Immature natural killer cell (primary cell): ENCODE measurements at places on chromosomes 1 and 21. TPM values are rescaled to one million over a fixed set of nuclear protein-coding genes. Genes with fewer than 3 reads are reported as not detected.

FCRL1 gene
- polyA plus RNA-seq, result 0.39 TPM

CYP4A11 gene
- not detected for polyA plus RNA-seq

ALX3 gene
- polyA plus RNA-seq, result not detected

AADACL4 gene
- polyA plus RNA-seq, result not detected

IGSF21 gene
- not detected for polyA plus RNA-seq

ITLN2 gene
- not detected for polyA plus RNA-seq

MR1 gene
- 45.0 TPM for polyA plus RNA-seq

SYCP1 gene
- not detected for polyA plus RNA-seq

ASPM gene
- not detected for polyA plus RNA-seq

RNU1-2 gene
- not detected for polyA plus RNA-seq

CELA3A gene
- not detected for polyA plus RNA-seq

OLFM3 gene
- not detected for polyA plus RNA-seq

PDZK1 gene
- 1.5 TPM for polyA plus RNA-seq

OLIG2 gene
- polyA plus RNA-seq, result not detected

RAP1GAP gene
- not detected for polyA plus RNA-seq

ELAPOR1 gene
- polyA plus RNA-seq, result 6.2 TPM

AGT gene
- polyA plus RNA-seq, result not detected

CHI3L2 gene
- polyA plus RNA-seq, result 57.1 TPM

CXADR gene
- polyA plus RNA-seq, result not detected

SH3BGR gene
- 2.4 TPM for polyA plus RNA-seq

CCDC181 gene
- polyA plus RNA-seq, result not detected

CERS2 gene
- 200 TPM for polyA plus RNA-seq

CD1B gene
- polyA plus RNA-seq, result not detected

MASP2 gene
- polyA plus RNA-seq, result not detected

PADI1 gene
- not detected for polyA plus RNA-seq

GABRD gene
- polyA plus RNA-seq, result not detected

CA6 gene
- polyA plus RNA-seq, result not detected

FTCD gene
- not detected for polyA plus RNA-seq

SLC5A3 gene
- 0.81 TPM for polyA plus RNA-seq

RGS1 gene
- 51.9 TPM for polyA plus RNA-seq

TNNT2 gene
- not detected for polyA plus RNA-seq

PTAFR gene
- polyA plus RNA-seq, result 1.5 TPM

TRIM58 gene
- 2.3 TPM for polyA plus RNA-seq

CYP4A22 gene
- not detected for polyA plus RNA-seq

TFF2 gene
- not detected for polyA plus RNA-seq

HSPA6 gene
- 8.8 TPM for polyA plus RNA-seq

TMEM53 gene
- 4.2 TPM for polyA plus RNA-seq

MCOLN3 gene
- not detected for polyA plus RNA-seq

CYP4X1 gene
- polyA plus RNA-seq, result not detected

ZMPSTE24 gene
- polyA plus RNA-seq, result 47.6 TPM

TNFSF4 gene
- 1.7 TPM for polyA plus RNA-seq

DISP1 gene
- 2.5 TPM for polyA plus RNA-seq

ELAVL4 gene
- not detected for polyA plus RNA-seq

THEM5 gene
- polyA plus RNA-seq, result 0.56 TPM

LRRC53 gene
- not detected for polyA plus RNA-seq

KLHDC9 gene
- 0.59 TPM for polyA plus RNA-seq

LCA5L gene
- not detected for polyA plus RNA-seq

ADPRS gene
- 15.7 TPM for polyA plus RNA-seq

VANGL2 gene
- not detected for polyA plus RNA-seq

KRTAP21-2 gene
- polyA plus RNA-seq, result not detected

PCBP3 gene
- 0.27 TPM for polyA plus RNA-seq

BEND5 gene
- 3.8 TPM for polyA plus RNA-seq
